Stimulated activated CD4-positive, alpha-beta T cell treated with anti-CD3 and anti-CD28 coated beads, Interleukin-12 subunit alpha, Interleukin-12 subunit beta, amount 100 ng/mL, for 24 hours (primary cell): ENCODE measurements at places on chromosomes 2 and 18.

- DNase-seq, result no peak
These were observed 153.6 kb downstream of the COL4A4 start for GRCh38 chr2:227010433-227010832.

GRCh38 chr2:227848146-227848545, 23.3 kb upstream of the DAW1 start:
- no peak for DNase-seq

DNA sequence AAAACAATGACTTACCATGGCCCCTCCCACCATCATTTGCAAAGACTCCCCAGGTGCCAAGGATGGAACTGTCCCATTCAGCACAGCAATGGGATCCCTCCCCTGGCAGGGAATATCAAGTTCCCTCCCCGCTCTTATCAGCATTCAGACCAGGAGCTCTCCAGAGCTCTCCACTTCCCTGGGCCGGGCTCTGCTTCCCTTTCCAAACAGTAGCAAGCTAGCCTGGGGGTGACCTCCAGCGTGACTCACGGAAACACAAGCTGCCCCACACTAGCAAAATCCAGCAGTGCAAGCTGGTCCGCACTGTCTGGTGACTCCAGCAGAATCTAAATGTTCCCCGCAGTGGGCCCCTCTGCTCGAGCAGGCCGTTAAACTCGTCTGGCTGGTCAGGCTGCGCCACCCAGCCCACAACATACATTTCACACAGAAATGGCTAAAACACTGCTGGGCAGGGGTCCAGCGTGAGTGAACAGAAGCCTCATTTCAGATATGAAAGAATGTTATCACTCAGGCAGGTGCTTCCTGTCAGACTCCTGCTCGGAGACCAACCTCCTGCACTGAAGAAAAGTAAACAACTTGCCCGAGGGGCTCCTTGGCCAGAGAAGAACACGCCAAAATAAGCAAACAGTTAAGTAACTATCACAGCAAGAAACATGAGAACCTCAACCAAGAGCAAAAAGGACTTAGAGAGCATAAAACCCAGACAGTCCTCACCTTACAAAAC, 33.9 kb downstream of the STAT1 start:
- DNase-seq, result no peak

DNA sequence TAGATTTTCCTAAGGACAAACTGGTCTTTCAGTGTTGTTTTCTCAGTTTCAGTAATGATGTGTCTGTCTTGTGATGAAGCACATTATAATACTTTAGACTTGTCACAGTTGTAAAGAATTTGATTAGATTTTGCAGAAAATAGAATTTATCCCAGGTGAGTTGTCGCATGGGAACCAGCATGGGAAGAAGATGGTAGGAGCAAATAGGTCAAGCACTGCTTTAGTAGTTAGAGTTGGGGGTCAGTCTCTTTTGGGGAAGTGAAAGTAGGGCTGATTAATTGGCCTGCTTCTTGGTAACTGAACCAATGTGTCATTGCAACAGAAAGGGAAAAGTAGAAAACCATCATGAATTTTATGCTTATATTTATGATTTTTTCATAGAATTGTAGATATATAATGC, 153.2 kb upstream of the MYO3B start:
- no peak for DNase-seq

- no peak for DNase-seq
These were observed 201.2 kb upstream of the CDH20 start for GRCh38 chr18:61132031-61132430.

DNA sequence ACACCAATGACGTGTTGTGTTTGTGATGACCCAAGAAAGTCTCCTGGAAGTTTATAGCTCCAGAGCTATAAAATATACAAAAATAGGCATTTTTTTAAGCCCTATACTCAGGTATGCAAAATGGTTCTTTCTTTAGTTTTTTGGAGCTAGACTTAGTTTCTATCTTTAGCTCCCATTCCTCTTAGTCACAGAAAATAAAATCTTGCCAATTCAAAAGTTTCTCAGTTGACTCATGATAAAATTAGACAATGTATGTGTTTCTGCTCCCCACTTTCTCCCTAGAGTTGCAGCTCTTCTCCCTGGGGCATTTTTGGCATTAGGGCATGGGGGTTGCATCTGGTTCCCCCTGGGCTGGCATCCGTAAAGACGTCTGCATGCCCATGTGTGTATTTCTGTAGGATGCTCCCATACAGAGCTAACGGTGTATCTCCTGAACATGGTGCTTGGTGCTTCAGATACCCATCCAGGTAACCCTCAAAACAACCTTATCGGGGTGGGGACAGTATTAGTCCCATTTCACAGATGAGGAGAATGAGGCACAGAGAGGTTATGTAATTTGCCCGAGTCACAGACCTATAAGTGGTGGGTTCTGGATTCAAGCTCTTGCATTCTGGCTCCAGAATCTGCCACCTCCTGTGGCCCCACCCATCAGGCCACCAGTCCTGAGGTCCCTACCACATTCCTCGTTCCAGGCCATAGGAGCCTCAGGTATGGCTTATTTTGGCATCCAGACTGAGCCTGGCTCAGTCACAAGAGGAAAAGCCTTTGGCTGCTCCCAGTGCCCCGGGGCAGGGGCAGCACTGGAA, 43.1 kb upstream of the ASAP2 start:
- no peak for DNase-seq

GRCh38 chr2:181462033-181462432, 4.8 kb downstream of the ITGA4 start:
- no peak for DNase-seq

- DNase-seq, result no peak
These were observed 505.6 kb upstream of the SLC8A1 start for GRCh38 chr2:40957508-40957907.

DNA sequence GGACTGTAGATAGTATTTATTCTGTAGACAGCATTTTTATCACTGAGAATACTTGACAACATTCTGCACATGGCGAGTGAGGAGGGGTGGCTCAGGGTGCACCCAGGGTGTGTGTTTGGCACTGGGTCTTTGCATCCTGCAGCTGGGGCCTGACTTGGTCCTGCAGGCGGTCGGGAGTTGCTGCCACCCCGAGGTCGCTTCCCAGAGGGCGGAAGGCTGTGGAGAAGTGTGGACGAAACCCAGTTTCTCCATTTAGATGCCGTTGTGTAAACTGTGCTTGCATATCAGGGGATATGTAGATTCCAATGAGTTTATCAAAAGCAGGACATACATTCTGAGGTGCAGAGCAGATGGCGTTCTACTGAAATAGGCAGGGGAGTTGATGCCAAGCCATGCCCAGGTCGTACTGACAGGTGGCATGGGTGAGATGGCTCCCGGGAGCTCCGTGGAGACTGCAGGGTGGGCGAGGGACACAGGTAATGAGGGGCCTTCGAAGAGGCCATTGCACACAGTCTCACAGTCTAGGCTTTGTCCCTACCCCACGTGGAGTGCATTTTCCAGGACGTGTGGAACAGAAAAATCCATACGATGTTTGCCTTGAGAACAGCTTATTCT, 74.5 kb downstream of the RTP5 start:
- DNase-seq, result no peak

DNA sequence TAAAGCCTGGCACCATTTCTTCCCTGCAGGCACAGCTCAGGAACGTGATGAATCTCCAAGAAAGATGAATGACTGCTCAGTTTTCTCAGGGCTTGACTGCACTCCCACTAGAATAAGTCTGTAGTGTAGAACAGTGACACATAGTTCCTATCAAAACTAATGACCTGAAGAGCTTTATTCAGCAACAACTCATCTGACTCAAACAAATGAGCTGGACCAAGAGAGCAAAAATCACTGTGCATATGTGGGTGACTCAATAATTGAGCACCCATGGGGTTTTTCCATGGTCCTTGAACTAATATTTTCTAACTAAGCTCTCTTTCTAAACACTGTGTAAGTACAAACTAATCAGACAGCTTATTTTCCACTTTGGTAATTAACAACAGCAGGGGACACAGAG, 61.1 kb upstream of the XDH start:
- DNase-seq, result no peak

DNA sequence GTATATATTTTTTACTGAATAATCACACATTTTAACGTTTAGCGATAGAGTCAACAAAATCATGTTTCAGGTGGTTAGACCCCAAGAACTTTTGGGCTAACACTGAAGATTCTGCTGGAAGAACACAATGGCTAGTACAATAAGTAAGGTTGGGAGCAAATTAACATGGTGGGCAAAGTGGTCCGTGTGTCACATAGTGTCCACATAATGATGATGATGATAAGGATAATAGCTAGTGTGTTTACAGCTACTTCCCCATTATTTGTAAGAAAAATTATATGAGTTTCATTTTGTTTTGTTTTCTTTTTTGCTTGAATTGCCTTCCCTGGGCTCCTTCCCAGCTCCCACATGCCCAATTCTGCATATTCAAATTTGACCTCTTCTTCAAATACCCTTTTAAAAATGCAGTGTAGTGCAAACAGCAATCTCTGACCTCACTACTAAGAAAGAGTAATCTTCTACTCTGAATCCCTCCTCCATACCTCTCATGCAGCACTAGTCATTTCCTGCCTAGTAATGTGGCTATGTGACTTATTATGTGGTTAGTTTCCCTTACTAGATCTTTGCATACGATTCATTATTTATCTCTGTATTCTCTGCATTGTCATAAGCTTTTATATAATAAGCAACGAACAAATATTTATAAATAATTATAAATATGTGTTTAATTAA, 16.9 kb upstream of the VPS54 start:
- no peak for DNase-seq

DNA sequence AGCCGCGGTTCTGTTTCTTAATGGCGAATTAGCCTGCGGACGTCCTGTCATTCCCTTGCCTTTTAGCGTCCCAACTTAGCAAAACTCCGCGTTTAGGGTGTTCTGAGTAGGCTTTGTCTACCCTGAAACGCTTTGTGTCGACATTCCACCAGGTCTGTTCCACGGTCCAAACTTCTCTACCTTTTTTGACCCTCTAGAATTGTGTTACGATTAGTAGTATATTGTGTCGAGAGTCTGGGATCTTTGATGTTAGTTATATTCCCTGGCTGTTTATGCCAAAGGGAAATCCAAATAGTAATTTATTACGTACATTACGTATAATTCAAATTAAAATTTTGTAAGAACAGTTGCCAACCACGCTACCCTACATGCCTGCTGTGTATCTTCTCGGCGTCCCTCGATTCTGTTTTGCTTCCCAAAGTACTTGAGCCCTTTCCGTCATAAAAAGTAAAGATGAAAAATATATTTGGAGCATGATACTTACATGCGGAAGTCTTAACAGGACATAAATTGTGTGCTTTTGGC, 495 bp upstream of the TTC32 start:
- no peak for DNase-seq

GRCh38 chr2:124480958-124481357, 455.9 kb downstream of the CNTNAP5 start:
- no peak for DNase-seq

GRCh38 chr2:236112466-236112865, 55.7 kb downstream of the GBX2 start:
- no peak for DNase-seq

DNA sequence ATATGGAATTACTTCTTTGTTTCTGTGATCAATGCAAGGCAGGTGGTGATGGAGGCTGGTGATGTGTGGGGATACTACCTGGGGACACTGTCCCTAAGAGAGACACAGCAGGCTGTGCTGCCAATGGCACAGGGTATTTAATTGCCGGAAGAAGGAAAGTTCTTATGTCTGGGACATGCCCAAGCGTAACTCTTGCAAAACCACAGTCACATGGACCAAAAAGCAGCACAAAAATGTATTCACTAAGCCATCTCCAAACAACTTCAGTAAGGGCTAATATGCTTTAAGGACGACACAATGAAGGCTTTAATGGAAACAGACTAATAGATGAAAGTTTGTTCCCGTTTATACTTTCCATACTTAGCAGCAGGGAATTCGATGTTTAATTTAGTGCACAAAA, 49.7 kb upstream of the AP1S3 start:
- no peak for DNase-seq

- DNase-seq, result no peak
These were observed 155.3 kb upstream of the TWIST2 start for GRCh38 chr2:238692562-238692961.

DNA sequence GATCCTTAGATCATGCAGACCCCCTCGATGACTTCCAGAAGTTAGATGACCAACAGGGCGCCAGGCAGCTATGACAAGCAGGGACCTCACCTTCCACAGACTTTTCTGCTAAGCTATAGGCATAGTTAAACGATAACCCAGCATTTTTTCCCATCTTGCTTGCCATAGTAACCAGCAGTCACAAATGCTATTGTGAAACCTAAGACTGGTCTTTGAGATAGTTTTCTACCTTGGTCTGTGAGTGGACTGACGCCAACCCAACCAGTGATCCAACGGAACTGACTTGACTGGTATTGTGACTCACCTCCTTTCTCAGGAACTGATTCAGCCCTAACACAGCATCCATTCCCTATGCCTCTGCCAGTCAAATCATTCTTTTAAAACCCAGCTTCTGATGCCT, 361.2 kb downstream of the LRRTM4 start:
- DNase-seq, result no peak

GRCh38 chr2:207733597-207734240, 22.3 kb downstream of the CCNYL1 start:
- DNase-seq, result no peak

GRCh38 chr18:57447154-57447621, 12.0 kb downstream of the ONECUT2 start:
- no peak for DNase-seq

- no peak for DNase-seq
These were observed 97.4 kb upstream of the ID2 start for GRCh38 chr2:8584174-8585066.

- no peak for DNase-seq
These were observed 47.7 kb downstream of the MYO7B start for GRCh38 chr2:127582863-127583861.

DNA sequence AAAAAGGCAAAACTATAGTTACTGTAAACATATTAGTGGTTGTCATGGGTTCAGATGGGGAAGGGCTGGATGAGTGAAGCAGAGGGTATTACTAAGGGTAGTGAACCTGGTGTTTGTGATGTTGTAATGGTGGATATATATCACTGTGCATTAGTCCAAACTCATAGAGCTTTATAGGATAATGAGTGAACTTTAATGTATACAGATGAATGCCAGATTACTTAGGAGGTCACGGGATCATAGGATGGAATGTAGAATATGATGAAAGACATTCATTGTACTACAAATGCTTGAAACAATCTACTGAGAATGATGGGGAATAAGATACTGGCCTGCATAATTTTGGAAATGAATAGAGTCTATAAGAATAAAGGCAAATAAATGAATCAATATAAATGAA, 226.7 kb upstream of the ZNF804A start:
- no peak for DNase-seq

DNA sequence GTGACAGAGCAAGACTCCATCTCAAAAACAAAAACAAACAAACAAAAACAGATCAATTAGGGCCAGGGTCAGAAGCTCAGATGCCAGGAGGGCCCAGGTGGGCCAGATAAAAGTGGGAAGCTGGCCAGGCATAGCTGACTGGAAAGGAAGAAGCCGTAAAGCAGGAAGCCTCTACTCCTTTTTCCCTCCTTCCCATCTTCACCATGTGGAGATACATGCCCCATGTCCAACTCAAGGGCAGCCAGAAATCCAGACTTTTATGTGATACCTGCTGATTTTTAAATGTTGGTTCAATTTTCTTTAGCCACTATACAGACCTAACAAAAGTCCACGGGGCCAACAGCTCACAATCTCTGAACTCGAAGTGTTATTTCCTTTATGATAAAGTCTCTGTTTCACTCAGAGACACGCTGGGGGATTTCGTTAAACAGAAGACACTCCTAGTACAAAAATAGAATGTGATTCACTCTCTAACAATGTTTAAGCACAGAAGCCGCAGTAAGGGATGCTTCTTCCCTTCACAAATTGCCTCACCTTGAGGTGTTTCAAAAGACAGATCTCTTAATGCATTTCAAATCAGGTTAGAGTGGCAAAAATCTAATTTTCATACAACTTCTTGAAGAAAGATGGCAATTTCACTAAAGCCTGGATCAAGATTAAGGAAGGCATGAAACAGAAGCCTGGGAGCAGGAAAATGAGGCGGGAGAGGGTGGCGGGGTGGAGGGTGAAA, 14.0 kb downstream of the TMEM247 start:
- DNase-seq, result no peak
